ENCODE measurements at places on chromosomes 6 and 20.

- no peak for DNase-seq
These were observed 985 bp downstream of the ZBP1 start for GRCh38 chr20:57619051-57619831.

- DNase-seq, result no peak
These were observed 42.6 kb downstream of the RBM38 start for GRCh38 chr20:57433657-57434389.

GRCh38 chr6:96394727-96395126 lies 126.9 kb upstream of the UFL1 start:
- DNase-seq, result no peak

DNA sequence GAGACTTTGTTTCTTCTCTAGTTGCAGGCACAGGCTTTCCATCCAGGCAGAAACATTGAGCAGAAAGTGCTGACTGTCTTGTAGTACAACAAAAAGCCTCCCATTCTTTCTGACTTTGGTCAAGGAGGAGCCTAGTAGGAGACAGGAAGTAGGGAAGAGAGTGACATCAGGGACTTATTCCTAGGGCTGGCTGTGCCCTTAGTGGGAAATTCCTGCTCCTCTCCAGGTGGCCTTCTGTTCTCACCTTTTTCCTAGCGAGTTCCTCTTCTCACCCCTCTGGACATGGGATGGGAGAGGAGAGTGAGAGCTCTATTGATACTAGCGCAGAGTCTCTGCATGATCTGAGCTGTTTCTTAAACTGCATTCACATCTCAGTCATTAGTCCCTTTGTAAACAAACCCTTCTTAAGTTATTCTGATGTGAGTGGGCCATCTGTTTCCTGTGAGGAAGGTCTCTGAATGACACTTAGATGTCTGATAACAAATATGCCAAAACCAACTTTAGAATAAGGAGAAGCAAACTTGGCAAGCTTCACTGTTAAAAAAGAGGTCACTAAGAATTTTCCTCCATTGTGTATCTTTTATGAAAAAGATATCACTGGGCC lies 455.0 kb downstream of the GJA1 start:
- DNase-seq, result no peak
